ENCODE measurements at places on chromosomes 6 and 20.

DNA sequence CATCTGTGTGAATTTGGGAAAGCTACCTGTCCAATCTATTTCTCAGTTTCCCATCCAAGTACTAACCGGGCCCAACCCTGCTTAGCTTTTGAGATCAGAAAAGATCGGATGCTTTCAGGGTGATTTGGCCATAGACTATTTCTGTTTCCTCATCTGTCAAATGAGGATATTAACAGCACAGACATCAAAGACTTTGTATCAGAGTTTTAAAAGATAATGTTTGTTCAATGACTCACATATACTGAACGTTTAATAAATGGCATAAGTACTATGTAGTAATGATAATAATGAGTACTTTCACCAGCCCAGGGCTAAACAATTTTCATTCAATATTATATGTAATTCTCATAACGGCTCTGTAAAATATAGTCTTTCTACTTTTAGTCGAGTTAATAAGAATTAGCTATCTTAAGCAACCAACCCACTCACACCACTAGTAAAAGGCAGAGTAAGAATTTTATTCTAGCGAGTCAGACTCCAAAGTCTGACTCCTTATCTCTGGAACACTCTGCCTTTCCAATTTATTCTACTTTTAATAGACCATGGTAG, 216.5 kb downstream of the ARHGAP18 start:
- no peak for DNase-seq

DNA sequence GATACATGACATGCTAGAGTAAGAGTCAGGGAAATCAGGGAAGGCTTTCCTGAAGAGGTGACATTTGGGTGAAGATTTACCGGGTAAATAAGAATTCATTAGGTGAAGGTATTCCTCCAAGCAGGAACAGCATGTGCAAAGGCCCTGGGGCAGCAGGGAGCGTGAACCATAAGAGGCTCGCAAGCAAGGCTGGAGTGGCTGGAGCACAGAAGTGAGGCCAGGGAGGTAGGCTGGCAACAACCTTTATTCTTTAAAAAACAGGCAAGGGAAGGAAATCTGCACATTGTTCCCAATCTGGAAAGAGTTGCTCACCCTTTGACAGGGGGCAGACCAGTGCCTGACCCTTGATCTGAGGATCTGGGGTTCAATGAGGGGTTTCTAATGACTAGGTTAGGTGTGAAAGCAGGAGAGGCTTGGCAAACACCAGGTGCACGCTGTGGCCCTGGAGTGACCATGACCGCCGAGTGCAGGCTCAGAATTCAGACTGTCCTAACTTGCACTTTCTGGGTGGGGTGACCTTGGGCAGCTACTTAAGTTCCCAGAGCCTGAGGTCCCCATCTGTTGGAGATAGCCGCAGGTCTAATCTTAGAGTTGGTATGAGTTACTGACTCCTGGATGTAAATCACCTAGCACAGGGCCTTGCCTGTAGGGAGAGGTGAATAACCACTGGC, 1.9 kb downstream of the KIAA1755 start:
- no peak for DNase-seq

DNA sequence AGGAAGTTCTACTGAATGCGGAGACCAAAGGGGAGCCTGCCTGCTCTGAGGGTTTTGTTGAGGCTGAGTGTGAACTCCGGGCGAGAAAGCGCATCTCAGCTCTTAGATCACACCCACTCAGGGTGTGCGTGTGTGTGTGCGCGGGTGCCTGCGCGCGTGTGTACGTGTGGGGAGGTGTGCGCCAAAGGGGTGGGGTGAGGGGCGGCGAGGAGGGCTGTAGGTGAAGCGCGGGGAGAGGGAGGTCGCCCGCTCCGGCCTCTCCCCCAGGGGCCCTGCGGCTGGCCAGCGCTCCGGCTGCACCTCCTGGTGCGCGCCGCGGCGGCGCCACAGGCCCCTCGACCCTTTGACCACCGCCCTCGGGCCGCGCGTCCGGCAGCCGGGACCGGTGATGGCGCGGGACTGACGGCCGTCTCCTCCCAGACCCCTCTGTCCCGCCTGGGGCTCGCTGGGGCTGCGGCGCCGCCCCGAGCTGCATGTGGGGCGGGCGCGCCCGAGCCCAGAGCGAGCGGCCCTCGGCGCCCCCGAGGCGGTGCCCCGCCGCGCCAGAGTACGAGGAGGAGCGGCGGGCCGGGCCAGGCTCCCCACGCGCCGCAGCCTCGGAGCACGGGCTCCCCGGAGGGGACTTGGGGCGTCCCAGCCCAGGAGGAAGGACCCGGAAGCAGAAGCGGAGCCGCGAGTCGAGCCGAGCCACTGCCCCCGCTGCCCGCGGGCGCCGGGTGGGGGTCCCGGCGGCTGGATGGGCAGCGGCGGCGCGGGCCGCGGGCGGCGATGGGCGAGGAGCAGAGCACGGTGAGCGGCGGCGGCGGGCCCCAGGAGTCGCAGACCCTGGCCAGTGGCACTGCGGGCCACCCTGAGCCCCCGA, at the start of gene RNF217:
TSS of gene RNF217 (plus strand) at position 661 of the 862 bp plus-strand sequence. CDS start at position 769, 108 bp downstream.
- peak; percentile 84 for DNase-seq

DNA sequence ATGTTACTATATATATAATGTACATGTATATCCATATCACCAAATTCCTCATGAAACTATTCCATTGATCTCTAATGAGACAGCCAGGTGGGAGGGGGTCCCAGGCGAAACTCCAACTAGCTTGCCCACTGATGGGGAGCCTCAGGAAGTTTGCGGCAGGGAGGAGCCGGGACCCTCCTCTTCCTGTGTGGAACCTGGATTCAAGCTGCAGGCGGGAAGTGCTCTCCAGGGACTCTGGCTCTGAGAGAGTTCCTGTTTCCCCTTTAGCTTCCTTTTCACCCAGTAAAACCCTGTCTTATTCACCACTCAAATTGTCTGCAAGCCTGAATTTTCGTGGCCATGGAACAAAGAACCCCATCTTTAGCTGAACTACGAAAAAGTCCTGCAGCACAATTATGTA, 152.2 kb downstream of the OPN5 start:
- no peak for DNase-seq

GRCh38 chr6:41201764-41202173, 820 bp upstream of the TREML2 start:
- no peak for DNase-seq

GRCh38 chr6:105894556-105894955, 191.6 kb upstream of the PRDM1 start:
- DNase-seq = no peak

- DNase-seq = no peak
Observed at GRCh38 chr6:168536665-168537539, 95.9 kb downstream of the SMOC2 start.

GRCh38 chr6:157754351-157754750, 68.7 kb upstream of the SNX9 start:
- no peak for DNase-seq

GRCh38 chr6:100163035-100163434, 169.0 kb upstream of the MCHR2 start:
- no peak for DNase-seq

- DNase-seq = peak; percentile 36
Observed at GRCh38 chr6:10837009-10837621, 1.2 kb downstream of the MAK start.

Measured in left hindlimb (tissue), 1 donor.